H9 (cell line): ENCODE measurements at places on chromosomes 7 and 10.

DNA sequence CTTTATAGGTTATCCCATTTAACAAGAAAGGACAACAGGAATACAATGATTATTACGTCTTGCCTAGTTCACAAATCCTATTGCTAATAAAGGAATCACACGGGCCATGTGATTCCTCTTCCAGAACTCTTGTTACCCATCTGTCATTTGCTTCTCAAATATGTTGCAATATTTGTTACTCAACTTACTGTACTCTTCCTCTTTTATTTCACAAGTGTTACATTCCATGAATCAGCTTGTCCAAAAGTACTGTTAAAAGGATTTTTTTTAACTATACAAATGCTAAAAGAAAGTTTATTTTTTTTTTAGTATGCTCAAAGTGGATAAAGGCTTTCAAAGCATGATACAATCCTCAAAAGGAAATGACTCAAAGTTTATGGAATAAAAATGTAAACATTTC, 3.9 kb upstream of the CD36 start:
- DNase-seq = no peak

- DNase-seq = no peak
Measured at GRCh38 chr10:28743576-28743975, 66.3 kb downstream of the BAMBI start.

- DNase-seq = peak; percentile 58
Measured at GRCh38 chr10:86871563-86872183, 85.7 kb downstream of the MMRN2 start.

- peak; percentile 86 for DNase-seq
Measured at GRCh38 chr7:2309889-2310331, 4.3 kb downstream of the SNX8 start.

DNA sequence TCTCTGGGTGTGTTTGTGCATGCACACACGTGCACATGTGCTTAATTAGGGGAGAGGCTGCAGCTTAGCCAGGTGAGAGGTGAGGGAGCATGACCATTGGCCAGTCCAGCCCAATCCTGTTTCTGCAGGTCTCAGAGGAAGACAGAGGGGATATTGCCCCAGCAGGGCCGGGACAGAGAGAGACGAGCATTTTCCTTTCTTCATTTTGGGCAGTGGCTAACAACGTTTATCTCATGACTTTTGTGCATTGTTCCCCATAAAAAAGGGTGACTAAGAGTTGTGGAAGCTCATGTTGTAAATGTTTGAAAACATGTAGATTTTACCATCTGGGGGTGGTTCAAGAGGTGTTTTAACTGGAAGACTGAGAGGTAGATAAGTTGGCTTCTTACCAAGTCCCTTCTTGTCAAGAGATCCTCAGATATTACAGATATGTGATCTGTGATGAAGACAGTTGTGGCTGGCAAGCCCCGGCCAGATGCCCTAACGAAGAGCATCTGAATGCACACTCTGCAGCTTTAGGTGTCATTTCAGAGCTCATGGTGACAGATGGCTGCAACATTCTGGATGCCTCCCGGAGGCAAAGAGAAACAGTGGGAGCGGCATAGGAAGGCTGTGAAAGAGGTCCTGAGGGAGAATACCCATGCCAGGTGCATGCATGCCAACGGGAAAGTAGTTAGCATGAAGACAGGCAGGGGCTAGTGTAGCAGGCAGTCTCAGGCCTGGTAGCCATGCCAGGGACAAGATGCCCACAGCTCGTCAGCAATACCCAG, 16.7 kb upstream of the DMBT1 start:
- DNase-seq = no peak

DNA sequence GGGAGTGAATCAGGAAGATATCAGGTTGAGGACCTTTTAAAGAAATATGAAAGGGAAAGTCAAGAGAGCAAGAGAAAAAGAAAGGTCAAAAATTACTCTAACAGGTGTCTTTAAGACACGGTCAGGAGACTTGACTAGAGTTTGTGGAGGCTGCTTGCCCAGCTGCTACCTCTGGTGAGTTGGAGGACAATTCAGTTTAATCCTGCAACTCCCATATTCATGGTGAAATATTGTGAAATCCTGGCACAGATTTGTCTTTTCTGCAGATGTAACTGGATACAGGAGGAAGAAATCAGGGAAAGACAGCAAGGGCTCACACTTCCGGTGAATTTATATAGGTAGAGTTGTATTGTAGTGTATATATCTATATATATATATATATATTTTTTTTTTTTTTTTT, 93.5 kb downstream of the AKAP9 start:
- DNase-seq = no peak
